ENCODE measurements at places on chromosomes 6 and 20.

GRCh38 chr20:46997187-46997586, 102.5 kb downstream of the EYA2 start:
- DNase-seq, result no peak

DNA sequence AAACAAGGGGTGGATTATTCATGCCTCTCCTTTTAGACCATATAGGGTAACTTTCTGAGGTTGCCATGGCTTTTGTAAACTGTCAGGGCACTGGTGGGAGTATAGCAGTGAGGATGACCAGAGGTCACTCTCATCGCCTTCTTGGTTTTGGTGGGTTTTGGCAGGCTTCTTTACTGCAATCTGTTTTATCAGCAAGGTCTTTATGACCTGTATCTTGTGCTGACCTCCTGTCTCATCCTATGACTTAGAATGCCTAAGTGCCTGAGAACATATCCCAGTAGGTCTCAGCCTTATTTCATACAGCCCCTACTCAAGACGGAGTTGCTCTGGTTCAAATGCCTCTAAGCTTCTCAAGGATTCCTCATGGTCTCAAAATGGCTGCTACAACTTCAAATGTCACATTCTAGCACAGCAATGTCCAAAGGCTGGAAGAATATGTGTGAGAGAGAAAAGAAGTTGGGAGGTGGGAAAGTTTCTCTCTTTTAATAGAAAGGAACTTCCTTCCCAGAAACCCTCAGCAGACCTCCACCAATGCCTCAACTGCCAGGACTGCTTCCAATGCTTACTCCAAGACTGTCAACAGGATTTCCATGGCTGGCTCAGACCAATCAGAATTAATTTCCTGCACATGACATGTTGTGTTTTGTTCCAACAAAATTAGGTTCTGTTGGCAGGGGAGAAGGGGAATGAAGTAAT, 46.6 kb upstream of the SLC9A8 start:
- no peak for DNase-seq

GRCh38 chr6:155444120-155444917, 11.3 kb downstream of the NOX3 start:
- no peak for DNase-seq

GRCh38 chr20:11098888-11099287, 425.1 kb upstream of the JAG1 start:
- no peak for DNase-seq

DNA sequence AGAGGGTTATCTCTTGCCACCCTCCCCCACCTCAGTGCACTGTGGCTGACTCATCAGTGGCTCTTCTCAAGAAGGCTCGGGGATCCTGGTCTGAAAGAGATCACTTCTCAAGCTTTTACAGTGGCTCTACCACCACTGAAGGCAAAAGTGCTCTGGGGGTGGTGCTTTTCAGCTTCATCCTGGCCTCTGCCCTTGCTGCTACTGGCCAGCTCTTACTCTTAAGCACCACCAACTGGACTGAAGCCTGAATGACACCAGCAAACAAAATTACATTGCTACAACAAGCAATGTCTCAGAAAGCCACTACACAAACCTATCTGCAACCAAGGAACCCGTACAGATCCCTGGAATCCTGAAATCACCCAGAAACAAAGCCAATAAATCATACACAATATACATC, 402.1 kb downstream of the EPHA7 start:
- DNase-seq, result no peak

Measured in right renal pelvis (tissue), 4 donors.